ENCODE measurements at places on chromosomes 3 and 15. TPM values are rescaled to one million over a fixed set of nuclear protein-coding genes. Genes with fewer than 3 reads are reported as not detected.

GRCh38 chr3:17238023-17238422 is 353.3 kb downstream of the PLCL2 start:
- no peak for DNase-seq

- DNase-seq, result no peak
These were observed 149.7 kb upstream of the SYNPR start for GRCh38 chr3:63128380-63128779.

DNA sequence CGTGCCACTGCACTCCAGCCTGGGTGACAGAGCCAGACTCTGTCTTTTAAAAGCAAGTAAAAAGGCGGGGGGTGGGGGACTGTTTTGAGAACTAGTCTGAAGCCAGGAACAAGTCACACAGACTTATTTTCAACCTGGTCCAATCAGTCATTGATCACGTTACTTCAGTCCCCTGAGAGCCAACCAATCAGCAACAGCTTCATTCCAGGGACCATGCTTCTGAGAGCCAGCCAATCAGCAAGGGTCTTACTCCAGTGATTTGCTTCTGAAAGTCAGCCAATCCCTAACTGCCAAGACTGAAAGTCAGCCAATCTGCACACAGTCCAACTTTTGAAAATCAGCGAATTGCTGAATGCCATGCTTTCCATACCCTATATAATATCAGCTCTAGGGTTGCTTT is 48.6 kb upstream of the C15orf39 start:
- DNase-seq, result no peak

- no peak for DNase-seq
These were observed 66.6 kb downstream of the CLDN11 start for GRCh38 chr3:170485294-170485693.

- DNase-seq, result no peak
These were observed 710.8 kb downstream of the PLOD2 start for GRCh38 chr3:145450018-145450682.

DNA sequence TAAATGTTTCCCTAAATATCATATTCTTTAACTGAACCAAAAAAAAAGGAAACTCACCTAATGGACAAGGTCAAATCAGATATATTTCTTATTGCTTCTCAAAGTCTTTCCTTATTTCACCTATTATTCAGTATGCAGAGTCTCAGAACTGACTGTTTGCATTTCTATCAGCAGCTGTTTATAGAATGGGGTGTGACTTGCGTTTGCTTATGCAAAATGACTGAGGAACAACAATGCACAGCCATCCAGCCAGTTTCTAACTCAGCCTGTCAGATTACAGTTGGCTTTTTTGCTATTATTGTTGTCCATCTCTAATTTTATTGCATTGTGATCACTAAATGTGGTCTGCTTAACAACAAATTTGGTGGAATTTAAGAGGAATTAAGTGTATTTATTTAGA is 40.7 kb downstream of the RAB27A start:
- no peak for DNase-seq

GRCh38 chr15:44194323-44195150 is 534 bp downstream of the FRMD5 start:
- DNase-seq, result peak; percentile 60

GRCh38 chr3:100368441-100368840 is 32.4 kb downstream of the TOMM70 start:
- no peak for DNase-seq

- DNase-seq, result no peak
These were observed 13.1 kb upstream of the ETV5 start for GRCh38 chr3:186121968-186122367.

DNA sequence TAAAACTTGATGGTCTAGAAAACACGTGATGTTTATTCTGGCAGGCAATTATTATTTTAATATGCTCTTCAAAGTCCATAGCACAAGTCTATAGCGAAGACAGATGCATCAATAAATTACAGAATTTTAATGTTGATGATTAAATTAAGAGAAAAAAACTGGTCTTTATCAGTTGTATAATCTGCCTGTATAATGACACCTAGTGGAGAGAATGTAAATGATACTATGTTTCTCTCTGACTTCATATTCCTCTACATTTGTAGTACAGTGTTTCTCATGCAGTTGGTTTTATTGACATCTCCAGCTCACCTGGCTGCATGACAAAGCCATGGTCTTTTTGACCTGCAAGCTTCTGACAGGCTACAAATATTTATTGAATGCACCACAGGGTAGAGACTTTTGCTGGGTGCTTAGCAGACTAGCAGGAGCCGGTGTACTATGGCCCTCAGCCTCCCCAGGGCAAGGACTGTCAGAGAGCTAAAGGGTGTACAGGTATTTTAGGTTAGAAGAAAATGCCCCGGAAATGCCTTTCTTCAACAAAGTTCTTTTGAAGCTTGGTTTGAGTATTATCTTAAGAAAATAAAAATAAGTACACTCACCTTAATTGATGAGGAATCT is 289.9 kb downstream of the GAP43 start:
- no peak for DNase-seq

- no peak for DNase-seq
These were observed 24.8 kb downstream of the ATP10A start for GRCh38 chr15:25838191-25838870.

DNA sequence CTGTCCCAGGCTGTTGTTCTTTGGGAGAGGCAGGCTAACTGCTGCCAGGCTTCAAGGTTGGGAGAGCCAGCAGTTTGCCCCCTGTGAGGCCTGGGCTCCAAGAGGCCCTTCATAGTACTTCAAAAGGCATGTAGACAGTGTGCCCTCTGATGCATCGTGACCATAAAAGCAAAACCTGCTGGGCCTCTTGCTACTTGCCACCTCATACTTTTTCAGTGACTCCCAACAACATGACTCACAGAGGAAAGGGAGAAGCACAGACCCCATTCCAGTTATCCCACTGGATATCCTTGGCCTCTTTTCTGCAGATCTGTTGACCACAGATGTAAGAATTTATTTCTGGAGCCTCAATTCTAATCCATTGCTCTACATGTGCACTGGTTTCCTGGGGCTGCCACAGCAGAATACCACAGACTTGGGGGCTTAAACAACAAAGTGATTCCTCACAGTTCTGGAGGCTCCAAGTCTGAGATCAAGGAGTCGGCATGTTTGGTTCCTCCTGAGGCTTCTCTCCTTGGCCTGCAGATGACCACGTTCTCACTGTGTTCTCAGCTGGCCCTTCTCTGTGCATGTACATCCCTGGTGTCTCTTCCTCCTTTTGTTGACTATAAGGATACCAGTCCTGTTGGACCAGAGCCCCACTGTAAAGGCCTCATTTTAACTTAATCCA is 8.9 kb upstream of the NSMCE3 start:
- DNase-seq, result no peak

DNA sequence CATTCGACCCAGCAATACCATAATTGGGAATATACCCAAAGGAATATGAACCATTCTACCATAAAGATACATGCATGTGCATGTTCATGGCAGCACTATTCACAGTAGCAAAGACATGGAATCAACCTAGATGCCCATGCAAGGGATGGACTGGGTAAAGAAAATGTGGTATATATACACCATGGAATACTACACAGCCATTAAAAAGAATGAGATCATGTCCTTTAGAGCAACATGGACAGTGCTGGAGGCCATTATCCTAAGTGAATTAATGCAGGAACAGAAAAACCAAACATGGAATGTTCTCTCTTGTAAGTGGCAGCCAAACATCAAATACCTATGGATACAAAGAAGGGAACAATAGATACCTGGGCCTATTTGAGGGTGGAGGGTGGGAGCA is 7.4 kb downstream of the ETFA start:
- no peak for DNase-seq

DNA sequence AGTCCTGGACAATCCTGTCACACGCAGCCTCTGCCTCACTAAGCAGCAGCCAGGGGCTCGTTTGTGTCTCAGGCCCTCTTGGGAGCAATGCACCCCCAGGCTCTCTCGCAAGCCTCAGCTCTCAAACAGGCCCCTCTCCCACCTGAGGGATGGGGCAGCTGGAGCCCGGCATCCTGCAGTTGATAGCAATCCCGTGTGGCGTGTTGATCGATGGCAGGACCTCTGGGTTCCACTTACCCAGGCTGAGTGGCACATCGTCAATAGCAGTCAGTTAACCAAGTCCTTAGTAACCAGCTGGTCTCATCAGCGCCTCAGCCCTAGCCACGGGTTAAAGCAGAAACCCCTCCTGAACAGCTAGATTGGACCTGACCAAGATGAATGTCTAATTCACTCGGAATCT is 36.5 kb upstream of the PLXNA1 start:
- no peak for DNase-seq

DNA sequence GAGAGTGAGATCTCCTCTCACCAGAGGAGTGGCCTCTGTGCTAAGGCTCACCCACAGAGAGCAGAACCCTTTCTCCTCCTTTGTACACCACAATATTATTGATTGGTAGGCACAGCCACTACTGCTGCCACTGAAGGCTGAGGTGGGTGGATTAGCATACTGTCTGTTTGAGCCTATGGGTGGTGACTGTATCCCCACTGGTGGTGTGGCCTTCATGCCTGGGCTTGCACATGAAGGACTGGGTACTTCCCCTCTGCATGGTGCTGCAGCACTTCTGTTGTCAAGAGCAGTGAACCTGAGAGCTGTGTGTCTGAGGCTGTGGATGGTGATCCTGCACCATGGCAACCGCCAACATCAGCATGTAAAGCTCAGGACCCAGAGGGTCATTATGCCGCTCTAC is 35.7 kb upstream of the NECTIN3 start:
- DNase-seq, result no peak

- no peak for DNase-seq
These were observed 636.8 kb upstream of the KCNMB2 start for GRCh38 chr3:177899275-177900067.

DNA sequence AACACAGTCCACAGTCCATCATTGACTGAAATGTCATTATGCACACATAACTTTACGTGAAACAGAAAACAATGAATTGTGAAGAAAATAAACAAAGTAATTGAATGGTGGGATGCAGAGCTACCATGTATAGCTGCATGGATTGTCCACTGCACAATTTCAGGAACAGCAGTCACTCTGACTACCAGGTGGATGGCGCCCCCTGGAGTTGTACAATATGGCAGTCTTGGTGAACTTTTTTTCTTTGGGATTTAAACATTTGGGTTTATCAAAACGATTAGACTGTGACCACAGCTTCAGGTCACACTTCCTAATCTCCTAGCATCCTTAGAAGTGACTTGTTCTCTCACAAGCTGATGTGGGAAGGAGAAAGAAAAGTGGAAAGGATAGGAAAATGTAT is 48.9 kb upstream of the TCF12 start:
- peak; percentile 46 for DNase-seq

DNA sequence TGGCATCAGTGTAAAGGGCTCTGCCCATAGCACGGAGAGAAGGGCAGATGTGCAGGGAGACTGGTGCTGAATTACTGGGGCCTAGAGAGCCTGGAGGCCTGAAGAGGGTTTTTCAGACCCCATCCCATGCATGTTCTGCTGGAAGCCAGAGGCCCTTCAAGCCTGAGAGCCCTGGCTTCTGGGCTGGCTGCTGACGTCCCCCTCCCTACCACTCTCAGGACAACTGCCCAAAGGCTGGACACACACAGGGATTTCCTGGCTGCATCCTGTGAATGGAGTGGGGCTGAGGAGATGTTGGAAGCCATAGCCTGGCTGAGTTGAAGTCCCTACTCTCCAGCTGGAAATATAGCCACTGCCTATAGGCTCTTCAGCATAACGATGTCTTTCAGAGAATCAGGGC is 16.9 kb upstream of the DOCK3 start:
- DNase-seq, result no peak

DNA sequence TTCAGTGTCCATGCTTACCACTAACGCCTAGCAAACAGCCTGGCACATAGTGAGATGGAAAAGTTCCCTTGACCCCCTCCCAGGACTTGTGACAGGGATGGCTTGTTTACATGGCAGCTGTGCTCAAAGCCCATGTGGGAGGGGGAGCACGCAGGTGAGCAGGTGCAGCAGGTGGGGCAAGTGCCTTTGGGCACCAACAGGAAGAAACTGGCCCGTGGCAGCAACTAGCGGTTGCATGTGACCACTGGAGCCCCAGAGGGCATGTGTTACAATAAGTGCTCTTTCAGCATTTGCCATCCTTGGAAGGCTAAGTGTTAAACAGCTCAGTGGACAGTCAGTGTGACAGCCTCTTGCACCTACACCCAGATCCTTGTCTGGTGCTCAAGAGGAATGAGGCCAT is 734.6 kb downstream of the TUSC7 start:
- DNase-seq, result no peak

DNA sequence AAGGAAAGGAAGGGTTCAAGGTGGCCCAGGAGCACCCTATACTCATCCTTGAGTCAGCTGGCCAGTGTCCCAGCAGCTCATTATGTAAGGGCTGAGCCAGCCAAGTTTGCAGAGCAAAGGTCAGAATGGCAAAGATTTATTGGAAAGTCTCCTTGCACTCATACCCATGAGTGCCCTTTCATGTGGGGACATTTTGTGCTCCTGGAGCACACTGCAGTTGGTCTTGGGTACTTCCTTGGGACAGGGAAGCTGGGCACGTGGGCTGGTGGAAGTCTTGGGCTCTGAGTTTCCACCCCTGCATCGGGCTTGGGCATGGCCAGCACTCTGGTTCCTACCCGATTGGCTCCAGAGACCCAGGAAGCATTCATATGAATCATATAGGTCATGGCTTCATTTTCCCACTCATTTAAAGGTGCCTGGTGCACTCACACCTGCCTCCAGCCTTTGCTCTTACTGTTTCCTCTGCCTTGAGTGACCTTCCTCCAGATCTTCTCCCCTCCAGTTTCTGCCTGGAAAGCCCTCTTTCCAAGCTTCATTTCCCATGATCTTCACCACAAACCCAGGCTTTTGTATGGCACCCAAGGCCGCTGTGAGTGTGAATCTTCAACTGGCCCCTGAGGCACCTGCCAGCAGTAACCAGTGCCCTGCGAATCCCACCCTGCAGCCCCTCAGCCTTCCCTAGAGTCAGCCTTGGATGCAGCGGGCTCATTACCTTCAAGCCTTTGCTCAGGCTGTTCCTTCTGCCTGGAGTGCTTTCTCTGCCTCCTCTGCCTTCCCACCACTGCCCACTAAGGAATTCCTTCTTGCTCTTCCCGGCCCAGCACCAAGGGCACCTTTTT is 10.5 kb upstream of the PRKCD start:
- DNase-seq, result no peak

- no peak for DNase-seq
These were observed 5.3 kb downstream of the CP start for GRCh38 chr3:149216193-149216869.

- no peak for DNase-seq
These were observed 77.0 kb upstream of the IL12A start for GRCh38 chr3:159911664-159912037.

GRCh38 chr3:45214061-45214680 is 11.9 kb downstream of the TMEM158 start:
- DNase-seq, result no peak

- DNase-seq, result no peak
These were observed 22.8 kb downstream of the MYO1E start for GRCh38 chr15:59349680-59350420.

DNA sequence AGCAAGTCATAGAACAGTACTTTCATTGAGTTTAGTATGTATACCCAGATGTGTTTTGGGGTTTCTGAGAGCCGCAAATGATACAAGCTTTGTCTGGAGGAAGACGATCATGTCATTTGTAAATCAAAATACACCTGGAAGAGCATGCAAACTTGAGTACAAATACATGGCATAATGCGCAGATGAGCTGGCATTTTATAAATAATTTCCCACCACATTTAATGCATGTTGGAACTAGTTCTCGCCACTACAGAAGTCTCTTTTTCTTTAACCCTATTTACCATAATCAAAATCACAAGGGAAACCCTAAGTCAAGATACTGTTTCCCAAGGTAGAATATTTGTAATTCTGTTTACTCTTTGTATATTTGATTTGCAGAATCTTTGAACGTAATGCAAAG is 318.6 kb downstream of the EPHA3 start:
- no peak for DNase-seq

Gene STRA6
- total RNA-seq, result 0.32 TPM

Gene SCAMP5
- 4.5 TPM for total RNA-seq

Gene LMAN1L
- 216 TPM for total RNA-seq

Gene PIK3CA
- total RNA-seq, result 22.2 TPM

Gene ACP3
- total RNA-seq, result 2.1 TPM
